ENCODE measurements at places on chromosomes 3 and 15.

- DNase-seq = peak; percentile 8
Measured at GRCh38 chr3:23377928-23378672, 175.0 kb downstream of the UBE2E2 start.

- DNase-seq = no peak
Measured at GRCh38 chr3:98979296-98979695, 77.8 kb upstream of the DCBLD2 start.

GRCh38 chr3:21330293-21330692 is 420.7 kb downstream of the ZNF385D start:
- DNase-seq = no peak

GRCh38 chr3:144692488-144692887 is 720.9 kb downstream of the DIPK2A start:
- no peak for DNase-seq

- DNase-seq = no peak
Measured at GRCh38 chr3:16337856-16338540, 73.0 kb downstream of the OXNAD1 start.

- no peak for DNase-seq
Measured at GRCh38 chr3:184389935-184390528, 10.2 kb downstream of the CHRD start.

DNA sequence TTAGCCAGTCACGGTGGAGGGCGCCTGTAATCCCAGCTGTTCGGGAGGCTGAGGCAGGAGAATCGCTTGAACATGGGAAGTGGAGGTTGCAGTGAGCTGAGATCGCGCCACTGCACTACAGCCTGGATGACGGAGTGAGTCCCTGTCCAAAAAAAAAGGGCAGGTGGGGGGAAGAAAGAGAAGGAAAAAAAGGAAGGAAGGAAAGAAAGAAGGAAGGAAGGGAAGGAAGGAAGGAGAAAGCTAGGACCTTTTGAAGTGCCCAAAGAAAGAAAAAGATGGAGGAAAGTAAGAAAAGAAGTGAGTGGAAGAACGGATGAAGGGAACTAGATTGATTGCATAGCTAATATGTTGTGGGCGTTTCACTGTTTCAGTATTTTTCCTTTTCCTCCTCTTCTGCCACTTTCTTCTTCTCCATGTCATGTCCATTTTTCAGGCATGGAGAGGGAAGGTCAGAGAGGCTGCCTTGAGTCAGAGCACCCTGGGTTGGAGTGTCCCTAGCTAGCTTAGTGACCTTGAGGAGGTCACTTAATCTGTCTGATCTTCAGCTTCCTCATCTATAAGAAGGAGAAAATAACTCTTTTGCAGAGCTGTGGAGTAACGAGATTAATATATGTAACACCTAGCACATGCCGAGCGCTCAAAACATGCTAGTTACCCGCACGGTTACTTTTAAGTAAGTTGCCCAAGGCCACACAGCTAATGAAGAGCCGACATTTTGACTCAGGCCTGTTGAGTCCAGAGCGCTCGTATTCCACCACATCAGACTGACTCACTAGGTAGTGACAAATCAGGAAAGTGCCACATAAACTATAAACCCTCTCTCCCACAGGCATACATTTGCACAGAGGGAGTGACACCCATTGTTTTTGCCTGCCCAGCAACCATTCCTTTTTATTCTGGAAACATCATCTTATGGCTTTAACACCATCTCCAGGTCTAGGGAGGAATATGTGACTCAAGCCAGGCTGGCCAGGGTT is 42.2 kb downstream of the BHLHE40 start:
- DNase-seq = no peak

- DNase-seq = no peak
Measured at GRCh38 chr3:126811530-126811929, 107.5 kb downstream of the CHCHD6 start.

GRCh38 chr3:38773528-38773927 is 42.5 kb downstream of the SCN10A start:
- DNase-seq = no peak

DNA sequence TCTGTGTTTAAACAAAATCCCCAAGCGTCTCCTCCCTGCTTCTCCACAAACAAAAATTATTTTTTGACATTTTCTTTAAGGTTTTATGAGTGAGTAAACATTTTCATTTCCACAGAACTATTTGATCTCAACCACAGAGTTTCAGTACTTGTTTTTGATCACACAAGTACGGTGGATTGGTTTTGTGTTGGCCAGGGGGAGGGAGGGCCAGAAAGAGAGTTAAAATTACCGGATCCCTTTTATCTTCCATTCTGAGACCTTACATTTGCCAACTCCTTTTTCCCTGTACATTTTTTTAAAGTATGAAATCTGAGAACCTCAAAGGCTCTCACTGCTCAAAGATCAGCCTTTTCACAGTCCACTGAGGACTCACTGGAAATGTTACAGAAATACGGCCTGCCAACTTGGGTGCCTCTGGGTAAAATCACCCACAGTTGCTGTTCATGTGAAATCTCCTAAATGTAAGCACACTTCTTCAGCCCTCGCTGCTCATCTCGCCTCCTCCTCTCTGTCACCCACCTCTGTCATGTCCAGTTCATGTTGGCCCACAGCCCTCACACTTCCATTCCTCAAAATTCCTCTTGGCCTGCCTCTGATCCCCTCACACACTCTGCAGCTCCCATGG is 1.7 kb downstream of the HOMER2 start:
- DNase-seq = no peak

DNA sequence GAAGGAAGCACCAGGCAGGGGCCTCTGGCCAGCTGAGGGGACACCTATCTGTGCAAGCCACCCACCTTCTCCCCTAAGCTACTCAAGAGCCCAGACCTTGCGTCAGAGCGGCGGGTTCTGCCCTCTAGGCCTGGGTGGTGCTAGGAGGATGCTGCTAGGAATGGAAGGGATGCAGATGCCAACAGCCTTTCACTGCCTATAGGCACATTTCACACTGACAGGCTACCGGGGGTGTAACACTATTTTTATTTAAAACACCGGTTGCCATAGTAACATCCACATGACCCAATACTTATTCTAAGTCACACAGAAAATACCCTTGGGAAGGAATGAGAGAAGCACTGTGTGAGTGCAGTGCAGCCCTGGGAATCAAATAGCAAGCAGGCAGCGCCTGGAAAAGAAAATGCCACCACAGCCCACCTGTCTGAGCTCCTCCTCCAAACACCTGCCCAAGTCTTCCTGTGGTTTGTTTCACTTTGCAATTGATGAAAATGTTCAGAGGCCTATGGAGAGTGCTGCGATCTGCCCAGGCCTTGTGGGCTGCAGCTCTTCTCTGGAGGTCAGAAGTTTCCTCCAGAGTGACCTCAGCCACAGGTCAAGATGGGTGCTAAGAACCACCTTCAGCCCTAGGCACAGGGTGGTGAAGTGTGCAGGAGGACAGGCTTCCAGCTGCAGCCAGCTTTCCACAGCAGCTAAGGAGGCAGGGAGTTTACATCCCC is 113.5 kb upstream of the TOPAZ1 start:
- no peak for DNase-seq

DNA sequence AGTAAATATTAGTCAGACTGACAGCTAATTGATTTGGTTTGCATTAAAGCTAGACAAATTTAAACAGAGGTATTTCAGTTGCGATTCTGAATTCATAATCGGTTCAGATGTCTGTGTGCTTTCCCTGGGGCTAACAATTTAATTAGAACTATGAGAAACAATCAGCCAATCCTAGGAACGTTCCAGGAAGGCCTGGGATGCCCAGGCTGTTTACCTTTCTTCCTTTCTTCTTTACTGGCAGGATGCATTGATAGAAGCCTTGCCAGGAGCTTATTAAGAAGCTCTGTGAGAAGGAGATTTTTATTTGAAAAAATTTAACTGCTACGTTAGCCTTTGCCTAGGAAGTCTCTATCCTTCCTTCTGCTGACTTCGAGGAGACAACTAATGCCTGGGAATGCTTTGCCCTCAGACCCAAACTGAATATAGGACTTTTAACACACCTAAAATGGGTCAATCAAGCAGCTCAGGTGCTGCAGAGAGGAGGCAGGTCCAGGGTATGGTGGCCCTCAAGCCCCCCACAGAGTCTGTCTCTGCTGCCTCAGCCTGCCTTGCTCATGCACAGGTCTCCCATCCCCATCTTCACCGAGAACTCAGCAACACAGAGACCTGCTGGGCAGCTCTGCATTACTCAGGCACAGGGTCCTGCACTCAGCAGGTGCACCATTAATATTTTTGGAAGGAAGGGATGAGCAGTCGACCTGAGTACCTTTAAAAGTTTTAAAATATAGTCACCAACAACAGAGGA is 48.5 kb downstream of the PCSK6 start:
- DNase-seq = no peak

DNA sequence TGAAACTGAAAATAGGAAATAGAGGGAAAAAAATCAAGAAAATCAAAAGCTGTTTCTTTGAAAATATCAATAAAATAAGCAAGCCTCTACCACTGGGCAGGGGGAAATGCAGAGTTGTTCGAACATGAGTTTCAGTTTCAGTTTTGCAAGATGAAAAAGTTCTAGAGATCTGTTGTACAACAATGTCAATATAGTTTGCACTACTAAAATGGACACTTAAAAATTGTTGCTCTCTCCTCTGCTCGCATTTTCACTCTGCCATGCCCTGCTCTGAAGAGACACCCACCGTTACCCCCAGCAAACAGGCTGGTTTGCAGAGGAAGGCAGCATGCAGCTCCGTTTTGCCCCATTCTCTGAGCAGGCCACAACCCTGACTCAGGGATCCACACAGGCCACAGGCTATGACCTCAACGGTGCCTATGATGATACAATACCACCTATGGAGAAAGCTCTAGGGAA is 64.5 kb downstream of the ZNF148 start:
- peak; percentile 65 for DNase-seq

- no peak for DNase-seq
Measured at GRCh38 chr3:125072749-125073389, 17.1 kb upstream of the HEG1 start.

Measured in KBM-7 (cell line).